ENCODE measurements at places on chromosomes 11 and 22. TPM values are rescaled to one million over a fixed set of nuclear protein-coding genes. Genes with fewer than 3 reads are reported as not detected.

Gene GNG3
- polyA plus RNA-seq, result 0.68 TPM

DNA sequence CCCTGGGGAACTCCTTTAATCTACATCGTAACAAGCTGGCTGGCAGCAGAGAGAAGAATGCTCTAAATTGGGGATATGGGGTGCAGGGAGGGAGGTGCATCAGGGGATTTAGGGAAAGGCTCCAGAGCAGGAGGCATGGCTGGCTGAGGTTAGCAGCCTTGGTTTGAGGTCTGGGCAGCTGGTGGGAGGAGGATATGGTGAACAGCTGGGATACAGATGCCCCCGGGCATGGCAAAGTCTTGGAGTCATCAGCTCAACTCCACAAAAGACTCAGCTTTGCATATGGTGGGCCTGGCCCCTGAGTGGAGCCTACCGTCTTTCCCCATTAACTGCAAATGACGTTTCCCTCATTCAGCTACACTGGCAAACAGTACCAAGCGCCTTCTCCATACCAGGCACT lies 5.4 kb downstream of the FAM83F start:
- DNase-seq, result no peak

Gene CYTH4
- polyA plus RNA-seq, result 5.2 TPM

- DNase-seq, result no peak
These were observed 29.6 kb downstream of the SHANK3 start for GRCh38 chr22:50702261-50702671.

Gene OR5D13
- polyA plus RNA-seq, result not detected

GRCh38 chr11:16018931-16019330 lies 337.4 kb downstream of the SOX6 start:
- no peak for DNase-seq

GRCh38 chr11:83056204-83056603 lies 15.5 kb downstream of the RAB30 start:
- no peak for DNase-seq

DNA sequence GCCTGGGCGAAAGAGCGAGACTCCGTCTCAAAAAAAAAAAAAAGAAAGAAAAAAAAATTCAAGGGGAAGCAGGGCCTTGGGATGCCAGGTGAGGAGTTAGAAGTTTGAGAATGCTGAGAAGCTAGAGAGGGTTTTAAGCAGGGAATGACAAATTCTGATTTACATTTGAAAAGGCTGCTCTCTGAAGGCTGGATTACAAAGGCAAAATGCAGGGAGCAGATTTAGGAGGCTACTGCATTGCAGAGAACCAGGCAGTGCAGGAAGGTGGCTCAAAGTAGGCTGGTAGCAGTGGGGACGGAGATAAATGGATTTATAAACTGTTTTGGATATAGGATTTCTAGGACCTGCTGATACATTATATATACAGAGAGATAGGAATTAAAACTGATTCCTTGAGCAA lies 66.6 kb downstream of the KCNC1 start:
- no peak for DNase-seq

- no peak for DNase-seq
These were observed 178.7 kb upstream of the TMEM45B start for GRCh38 chr11:129636926-129637325.

- DNase-seq, result no peak
These were observed at the start of gene ARAP1 for GRCh38 chr11:72752088-72752914. ARAP1 (minus strand) TSS chr11:72752408; CDS start chr11:72727128, 25,280 bp downstream.

- DNase-seq, result no peak
These were observed 635 bp downstream of the SCARF2 start for GRCh38 chr22:20436768-20437612.

GRCh38 chr11:1388763-1389102 lies 1.0 kb upstream of the BRSK2 start:
- no peak for DNase-seq

Gene MAPK8IP1
- polyA plus RNA-seq, result 41.3 TPM

GRCh38 chr11:126080161-126080941 lies 17.7 kb upstream of the CDON start:
- no peak for DNase-seq

Gene TEX54
- polyA plus RNA-seq, result not detected

GRCh38 chr11:83037877-83038276 lies 33.8 kb downstream of the RAB30 start:
- no peak for DNase-seq

GRCh38 chr11:46072172-46072964 lies 48.9 kb downstream of the PHF21A start:
- DNase-seq, result no peak

- DNase-seq, result no peak
These were observed 4.5 kb downstream of the IFITM5 start for GRCh38 chr11:294780-295179.
